Stimulated activated CD4-positive, alpha-beta T cell treated with anti-CD3 and anti-CD28 coated beads, Interleukin-1b, Interleukin-23, amount 100 ng/mL, for 24 hours (primary cell): ENCODE measurements at places on chromosomes 12 and 14.

GRCh38 chr12:54381136-54381535 is 3.4 kb downstream of the ZNF385A start:
- DNase-seq = no peak

GRCh38 chr12:20453756-20454310 is 85.5 kb downstream of the PDE3A start:
- no peak for DNase-seq

DNA sequence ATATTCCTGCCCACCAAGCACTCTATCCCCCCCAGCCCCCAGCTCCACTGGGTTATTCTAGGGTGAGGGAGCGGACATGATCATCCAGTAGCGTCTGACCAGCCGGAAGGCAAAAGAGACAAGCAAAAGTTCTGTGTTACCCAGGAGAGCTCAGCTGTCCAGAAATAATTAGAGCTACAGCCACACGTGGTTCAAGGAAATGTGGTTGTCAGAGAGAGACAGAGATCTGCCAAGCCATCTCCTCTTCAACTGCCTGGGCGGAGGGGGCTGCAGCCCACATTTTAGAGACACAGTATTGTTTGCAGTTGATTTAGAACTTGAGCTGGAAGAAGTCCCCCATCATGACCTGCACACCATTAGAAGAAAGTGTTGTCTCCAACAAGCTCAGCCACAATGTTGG is 30.4 kb downstream of the DAO start:
- no peak for DNase-seq

DNA sequence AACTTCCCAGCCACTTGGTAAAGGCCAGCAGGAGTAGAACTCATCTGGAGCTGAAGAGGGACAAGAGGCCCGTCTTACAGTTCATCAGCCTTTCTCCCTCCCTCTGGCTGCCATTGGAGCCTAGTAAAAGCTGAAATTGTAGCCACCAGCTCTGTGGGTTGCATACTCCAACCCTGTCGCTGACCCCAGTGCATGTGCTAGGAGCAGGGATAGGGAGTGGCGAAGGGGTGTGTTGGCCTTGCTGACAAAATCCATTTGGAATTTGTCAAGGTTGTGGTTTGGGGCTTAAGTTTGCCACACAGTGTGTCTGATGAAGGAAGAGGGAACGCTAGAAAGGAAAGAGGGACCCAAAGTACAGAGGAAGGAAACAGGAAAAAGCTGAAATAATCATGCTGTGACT is 4.0 kb upstream of the ARF3 start:
- DNase-seq = no peak

- DNase-seq = no peak
Observed at GRCh38 chr14:56686416-56686815, 106.8 kb downstream of the TMEM260 start.

DNA sequence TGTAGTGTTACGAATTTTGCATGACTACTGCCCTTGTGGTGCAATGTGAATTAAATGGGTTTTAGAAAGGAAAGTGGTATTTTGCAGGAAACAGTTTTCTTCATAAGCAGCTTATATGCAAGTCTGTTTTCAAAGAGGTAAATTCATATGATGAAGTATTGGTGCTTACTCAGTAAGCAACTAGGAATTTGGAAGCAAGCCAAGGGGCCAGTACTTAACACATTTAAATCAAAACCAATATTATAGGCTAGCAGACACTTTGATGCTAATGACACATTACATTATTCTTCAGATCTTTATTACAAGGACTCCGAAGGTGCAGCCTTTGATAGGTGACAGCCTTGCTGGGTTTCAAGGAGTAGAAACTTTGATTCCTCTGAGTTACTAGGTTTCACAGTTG is 23.1 kb downstream of the MGAT4C start:
- DNase-seq = no peak

GRCh38 chr14:92506231-92506630 is 7.3 kb upstream of the RIN3 start:
- no peak for DNase-seq

GRCh38 chr12:93390549-93391297 is 13.0 kb downstream of the NUDT4 start:
- no peak for DNase-seq

DNA sequence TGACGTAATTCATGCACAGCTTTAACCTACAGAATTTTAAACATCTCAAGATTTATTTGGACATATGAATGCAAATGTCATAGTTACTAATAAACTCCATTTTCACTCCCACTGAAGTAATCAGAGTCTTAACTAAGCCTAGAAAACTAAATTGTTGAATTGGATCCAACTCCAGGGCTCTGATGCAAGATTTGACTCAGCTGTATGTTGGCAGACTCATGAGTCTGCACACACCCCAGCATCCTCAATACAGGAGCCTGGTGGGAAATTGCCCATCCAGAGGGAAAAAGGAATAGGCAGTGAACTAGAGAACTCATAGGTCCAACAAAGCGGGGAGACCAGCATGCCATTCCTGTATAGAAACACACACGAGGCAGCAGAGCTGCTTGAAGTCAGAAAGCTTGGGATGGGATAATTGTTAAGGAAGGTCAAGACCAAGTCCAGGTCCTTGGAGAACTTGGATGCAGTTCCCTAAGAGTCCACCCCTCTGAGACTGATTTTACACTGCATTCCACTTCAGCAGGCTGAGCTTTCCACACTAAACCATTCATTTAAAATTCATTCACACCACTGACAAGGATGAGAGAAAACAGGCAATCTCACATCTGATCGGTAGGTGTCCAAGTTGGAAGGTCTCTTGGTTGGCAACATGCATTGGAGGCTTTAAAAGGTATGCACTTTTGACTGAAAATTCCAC is 14.4 kb downstream of the TMTC1 start:
- no peak for DNase-seq

DNA sequence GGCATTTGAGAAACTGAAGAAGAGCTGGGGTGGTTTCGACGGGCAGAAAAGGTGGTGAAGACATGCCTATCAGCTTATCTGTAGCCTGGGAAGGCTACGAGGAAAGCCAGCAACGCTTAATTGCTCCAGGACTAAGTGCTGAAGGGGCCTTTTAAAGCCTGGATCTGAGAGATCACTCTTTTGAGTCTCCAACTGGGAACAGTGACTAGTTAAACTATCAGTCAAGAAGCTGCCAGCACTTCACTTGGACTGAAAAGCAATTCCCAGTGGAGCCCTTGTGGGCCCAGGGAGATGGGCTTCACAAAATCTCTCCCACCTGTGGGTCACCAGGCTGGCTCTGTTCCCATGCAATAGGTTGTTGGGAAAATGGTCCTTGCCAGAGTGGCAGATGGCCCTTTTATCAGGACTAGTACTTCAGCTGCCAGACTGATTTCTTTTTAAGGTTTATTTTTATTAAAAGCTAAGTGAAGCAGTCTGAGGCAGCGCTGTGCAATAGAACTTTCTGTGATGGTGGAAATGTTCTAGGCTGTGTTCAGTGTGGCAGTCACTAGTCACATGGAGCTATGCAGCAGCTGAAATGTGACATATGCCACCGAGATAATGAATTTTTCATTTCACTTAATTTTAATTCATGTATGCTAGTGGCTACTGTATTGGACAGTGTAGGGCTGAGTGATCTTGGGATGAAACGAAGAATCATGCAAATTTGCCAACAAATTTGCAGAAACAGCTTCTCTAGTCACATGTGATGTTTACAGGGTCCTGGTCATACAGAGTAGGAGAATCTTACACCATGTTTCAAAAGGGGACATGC is 276.8 kb downstream of the PCNX1 start:
- DNase-seq = no peak

- no peak for DNase-seq
Observed at GRCh38 chr14:58637391-58638230, at the start of gene DACT1. DACT1 (plus strand) TSS chr14:58637962; CDS start chr14:58638203, 241 bp downstream.

DNA sequence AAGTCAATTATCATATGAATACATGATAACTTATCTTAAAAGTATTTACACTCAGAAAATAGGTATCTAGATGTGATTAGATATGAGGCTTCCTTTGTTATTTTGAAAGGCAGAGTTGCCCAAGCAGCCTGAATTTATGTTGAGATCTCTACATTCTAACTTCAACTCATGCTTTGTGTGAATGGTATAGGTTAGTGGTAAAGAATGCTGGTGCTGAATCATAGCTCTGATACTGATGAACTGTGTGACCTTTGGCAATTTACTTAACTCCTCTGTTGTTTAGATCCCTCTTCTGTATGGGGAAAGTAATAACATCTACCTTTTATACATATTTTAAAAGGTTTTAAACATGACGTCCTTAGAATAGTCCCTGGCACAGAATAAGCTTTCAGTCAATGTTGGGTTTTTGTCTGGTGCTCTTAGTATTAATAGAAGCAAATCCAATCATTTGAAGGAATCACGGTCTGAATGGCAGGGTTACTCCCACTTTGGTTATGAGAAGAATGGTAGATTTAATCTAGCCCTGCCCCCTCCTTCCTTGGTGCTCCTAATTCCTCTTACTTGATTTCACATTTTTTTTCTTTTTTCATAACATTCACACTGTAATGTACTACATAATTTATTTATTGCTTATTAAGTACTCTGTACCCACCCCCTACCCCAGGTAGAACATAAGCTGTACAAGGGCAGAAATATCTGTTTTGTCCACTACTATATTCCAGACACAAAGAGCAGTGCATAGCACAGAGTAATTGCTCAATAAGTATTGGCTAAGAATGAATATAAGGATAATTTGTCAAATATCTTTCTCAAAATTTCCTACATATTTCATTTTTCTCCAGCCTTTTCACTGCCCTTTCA is 203.3 kb upstream of the KRR1 start:
- no peak for DNase-seq

GRCh38 chr14:91281346-91281745 is 36.8 kb upstream of the GPR68 start:
- no peak for DNase-seq

GRCh38 chr12:67047634-67048033 is 221.5 kb upstream of the CAND1 start:
- DNase-seq = no peak

DNA sequence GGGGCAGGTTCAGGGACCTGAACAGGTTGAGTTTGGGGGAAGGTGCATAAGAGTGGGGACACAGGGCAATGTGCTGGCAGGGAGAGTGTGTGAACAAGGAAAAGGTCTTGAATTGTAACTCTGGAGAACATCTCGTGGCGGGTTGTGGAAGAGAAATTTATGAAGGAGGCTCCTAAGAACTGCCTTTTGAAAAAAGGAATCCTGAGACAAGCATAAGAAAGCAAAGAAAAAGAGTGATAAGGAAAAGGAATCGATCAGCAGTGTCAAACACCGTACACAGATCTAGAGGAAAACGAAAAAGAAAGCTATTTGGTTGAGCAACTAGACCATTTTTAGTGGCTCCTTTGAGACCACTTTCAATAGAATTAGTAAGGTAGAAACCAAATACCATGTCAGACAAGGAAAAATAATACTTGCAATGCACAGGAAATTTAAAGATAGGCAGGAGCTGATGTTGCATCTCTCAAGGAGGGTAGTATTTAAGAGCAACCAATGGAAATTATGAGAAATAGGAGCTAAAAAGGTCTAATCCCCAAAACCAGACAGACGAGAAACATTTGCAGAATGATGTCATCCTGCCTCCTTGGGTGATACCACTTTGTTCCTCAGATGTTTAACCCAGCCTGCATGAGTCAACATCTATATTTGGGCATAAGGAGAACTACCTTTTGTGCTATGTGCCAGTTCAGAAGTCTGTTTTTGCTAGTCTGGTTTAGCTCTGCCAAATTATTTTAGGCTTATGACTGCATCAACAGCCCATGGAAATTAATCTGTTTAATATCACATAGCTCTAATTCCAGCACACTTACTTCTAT is 64.5 kb upstream of the STK38L start:
- DNase-seq = peak; percentile 16

DNA sequence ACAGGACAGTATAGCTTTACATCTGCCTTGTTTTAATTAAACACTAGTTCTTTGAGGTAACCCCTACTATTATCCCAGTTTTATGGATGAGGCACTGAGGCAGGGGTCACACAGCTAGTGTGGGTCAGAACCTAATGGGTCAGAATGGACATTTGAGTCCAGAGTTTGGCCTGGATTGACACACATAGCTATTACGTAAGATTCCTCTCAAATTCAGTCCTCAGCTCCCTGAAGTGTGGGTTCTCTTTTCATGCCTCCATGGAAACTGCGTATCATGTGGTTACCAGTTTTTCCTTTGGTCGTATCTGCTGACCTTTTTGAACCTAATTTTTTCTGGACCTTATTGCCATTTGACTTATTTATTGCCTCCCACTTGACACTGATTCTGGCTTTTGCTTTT is 40.4 kb downstream of the PSEN1 start:
- DNase-seq = no peak

DNA sequence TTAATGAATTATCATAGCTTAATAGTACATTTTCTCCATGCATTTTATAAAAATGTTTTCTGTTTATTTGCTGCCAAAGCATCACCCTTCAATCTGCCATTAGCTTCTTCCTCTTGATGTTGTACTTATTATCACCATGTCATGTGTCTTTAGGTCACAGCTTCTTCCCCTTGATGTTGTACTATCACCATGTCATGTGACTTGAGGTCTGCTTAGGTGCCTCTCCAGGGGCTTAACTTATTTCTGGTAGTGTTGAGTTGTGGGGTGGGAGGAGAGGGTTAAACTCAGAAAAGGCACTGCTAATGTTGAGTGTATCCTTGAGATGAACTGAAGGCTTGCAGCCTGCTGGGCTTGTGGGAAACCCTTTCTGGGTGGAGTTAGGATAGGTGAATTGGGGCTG is 87.8 kb downstream of the DAAM1 start:
- no peak for DNase-seq

- no peak for DNase-seq
Observed at GRCh38 chr12:103182299-103182698, 224.8 kb downstream of the ASCL1 start.

DNA sequence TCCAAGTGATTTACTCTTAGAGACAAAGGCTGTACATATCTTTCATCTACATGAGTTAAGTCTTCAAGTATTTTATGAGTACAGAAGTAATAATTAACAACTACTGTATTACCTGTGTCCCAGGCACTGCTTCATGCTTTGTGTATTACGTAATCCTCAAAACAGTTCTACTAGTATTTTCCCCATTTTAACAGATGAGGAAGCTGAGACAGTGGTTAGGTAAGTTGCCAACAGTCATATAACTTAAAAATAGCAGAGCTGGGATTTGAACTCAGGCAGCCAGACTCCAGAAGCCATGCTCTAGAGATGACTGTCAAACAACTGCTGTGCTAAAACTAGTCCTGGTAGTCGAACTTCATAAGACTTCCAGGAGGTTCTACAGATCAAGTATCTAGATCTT is 10.7 kb downstream of the TRMT5 start:
- no peak for DNase-seq

- no peak for DNase-seq
Observed at GRCh38 chr14:32820682-32821081, 118.0 kb upstream of the NPAS3 start.
